HCT116 (cell line): ENCODE measurements at places on chromosomes 2 and 18. TPM values are rescaled to one million over a fixed set of nuclear protein-coding genes. Genes with fewer than 3 reads are reported as not detected.

UGT1A4 gene
- 0.12 TPM for total RNA-seq

GRCh38 chr2:186718122-186718521 is 24.3 kb downstream of the FAM171B start:
- no peak overlapping the region for H3K4me3 ChIP-seq
- no peaks in the 10 kb centered on the region for H3K36me3 ChIP-seq
- no peaks in the 10 kb centered on the region for H3K4me1 ChIP-seq

MAP2 gene
- total RNA-seq: 7.4 TPM

DNA sequence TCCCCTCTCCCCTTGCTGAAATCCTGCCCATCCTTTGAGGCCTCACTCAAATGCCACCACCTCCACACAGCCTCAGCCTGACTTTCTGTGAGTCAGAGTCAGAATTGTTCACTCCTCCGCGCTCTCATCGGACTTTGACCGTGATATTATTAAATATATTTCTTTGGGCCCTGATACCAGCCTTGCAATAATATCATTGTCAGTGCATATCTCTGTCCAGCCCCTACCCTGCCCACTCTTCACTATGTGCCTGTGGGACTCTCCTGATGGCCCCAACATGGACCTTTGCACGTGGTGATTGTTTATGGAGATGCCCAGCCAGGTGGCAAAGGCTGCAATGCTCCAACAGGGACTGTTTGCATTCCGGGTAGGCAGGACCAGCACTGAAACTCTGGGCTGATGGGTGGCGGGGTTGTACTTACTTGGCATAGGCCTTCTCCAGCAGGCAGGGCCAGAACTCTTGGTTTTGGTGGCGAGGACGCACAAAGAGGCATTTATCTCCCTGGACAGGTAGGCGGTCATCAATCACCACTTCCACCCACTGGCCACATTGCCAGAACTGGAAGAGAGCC is 37.3 kb downstream of the CAPN13 start:
- H3K4me1 ChIP-seq: no peaks in the 10 kb centered on the region
- no peak for DNase-seq
- no peaks in the 10 kb centered on the region for H3K36me3 ChIP-seq
- H3K27ac ChIP-seq: no peak overlapping the region
- no peak overlapping the region for H3K4me3 ChIP-seq

ZSWIM2 gene
- not detected for total RNA-seq

RBBP8 gene
- 66.6 TPM for total RNA-seq

DNA sequence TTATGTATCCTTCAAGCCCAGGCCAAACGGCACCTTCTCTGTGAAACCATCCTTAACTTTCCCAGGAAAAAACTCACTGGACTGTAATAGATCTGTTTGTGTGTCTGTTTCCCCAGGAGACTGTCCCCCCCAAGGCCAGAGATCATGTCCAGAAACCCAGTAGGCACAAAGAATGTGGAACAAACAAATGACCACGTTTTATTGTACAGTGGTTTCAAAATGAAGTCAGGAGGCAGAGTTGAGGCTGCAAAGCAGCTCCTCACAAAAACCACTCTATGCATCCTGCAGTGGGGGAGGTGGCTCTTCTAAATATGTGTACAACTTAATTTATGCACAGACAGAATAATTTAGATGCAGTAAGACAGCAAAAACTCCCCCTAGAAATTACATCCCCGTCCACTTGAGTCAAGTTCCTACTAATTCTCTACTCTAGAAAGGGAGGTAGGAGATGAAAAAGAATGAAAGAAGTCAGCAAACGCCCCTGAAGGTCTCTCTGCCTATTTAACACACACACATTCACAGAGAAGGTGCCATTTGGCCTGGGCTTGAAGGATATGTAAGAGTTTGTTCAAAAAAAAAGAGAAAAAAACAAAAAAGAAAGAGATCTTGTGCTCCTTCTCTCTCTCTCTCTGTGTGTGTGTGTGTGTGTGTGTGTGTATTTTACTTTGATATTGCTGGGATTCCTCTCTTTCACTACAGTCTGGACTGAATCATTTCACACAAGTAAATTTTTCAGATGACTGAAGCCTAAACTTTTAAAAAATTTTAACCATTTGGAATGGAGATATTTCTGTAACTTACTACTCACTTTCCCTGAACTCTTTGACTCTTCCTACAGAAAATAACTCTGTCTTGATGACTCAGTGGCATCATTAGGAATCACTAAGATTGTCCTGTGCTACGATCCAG is 19.5 kb downstream of the BCL2 start:
- no peaks in the 10 kb centered on the region for H3K4me1 ChIP-seq
- H3K27ac ChIP-seq: no peak overlapping the region
- no peaks in the 10 kb centered on the region for H3K27me3 ChIP-seq
- H3K36me3 ChIP-seq: no peaks in the 10 kb centered on the region

DNA sequence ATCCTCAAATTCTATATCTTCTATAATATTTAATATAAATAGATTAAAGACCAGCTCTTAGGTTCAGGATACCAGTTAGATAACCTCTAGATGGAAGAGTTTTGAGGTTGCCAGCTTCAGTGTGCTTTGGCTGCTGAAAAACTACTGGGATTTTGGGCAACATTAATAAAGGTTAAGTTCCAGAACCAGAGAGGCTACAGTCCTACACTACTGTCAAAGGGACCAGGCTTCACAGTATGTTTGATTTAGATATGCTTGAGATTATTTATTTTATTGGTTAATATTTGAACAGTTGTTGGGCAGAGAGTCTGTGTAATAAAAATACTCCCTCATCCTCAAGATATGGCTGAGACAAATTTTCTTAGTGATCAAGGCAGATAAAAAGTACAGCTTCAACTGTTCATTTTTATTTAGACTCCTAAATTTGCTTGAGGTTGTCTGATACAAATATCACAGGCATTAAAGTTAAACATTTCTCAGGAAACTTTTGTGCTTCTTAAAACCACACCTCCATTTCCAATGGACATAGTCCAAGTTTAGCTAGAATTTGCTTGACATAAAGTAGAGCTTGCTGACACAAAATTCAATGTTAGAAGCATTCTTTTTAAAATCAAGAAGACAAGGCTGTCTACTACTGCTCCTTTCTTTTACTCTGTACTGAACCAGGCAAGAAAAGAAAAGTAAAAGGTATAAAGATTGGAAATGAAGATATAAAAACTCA is 19.7 kb upstream of the TMEM17 start:
- H3K36me3 ChIP-seq: no peaks in the 10 kb centered on the region
- H3K27ac ChIP-seq: no peak overlapping the region
- no peak for DNase-seq

CDH2 gene
- total RNA-seq: 0.15 TPM

TRIM43 gene
- total RNA-seq: not detected

IMPA2 gene
- 32.5 TPM for total RNA-seq
